ENCODE measurements at places on chromosomes 13 and 19.

DNA sequence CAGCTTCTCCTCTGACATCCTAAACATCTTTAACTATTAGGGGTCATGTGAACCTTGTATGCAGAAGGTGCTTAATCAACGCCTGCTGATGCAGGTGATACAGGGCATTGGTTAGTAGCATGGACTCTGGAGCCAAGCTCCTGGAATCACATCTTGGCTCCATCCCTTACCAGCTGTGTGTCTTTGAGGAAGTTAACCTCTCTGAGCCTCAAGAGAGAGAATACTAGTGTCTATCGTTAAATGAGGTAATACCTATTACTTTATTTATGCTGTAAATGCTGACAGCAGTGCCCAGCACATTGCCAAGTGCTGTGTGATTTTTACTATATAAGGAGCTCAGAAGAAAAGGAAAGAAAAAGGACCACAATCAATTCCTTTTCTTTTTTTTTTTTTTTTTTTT is 11.2 kb upstream of the SELENOW start:
- DNase-seq = no peak

- no peak for DNase-seq
These were observed 1.4 kb downstream of the TDRD3 start for GRCh38 chr13:60398379-60398891.

DNA sequence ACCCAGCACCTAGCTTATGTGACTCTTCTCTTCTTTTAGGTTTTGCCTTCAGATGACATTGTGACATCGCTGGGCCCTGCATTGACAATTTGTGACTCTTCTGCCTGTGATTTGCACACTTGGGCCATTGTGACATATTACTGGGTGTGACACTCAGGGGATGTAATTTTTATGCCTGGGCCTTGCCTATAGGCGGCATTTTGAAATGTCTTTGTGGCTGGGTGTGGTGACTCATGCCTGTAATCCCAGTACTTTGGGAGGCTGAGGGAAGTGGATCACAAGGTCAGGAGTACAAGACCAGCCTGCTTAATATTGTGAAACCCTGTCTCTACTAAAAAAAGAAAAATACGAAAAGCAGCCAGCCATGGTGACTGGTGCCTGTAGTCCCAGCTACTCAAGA is 28.4 kb upstream of the ZNF681 start:
- no peak for DNase-seq

GRCh38 chr19:14021474-14021873 is 6.5 kb upstream of the RLN3 start:
- no peak for DNase-seq

GRCh38 chr13:109834973-109835720 is 48.8 kb upstream of the IRS2 start:
- DNase-seq = no peak

DNA sequence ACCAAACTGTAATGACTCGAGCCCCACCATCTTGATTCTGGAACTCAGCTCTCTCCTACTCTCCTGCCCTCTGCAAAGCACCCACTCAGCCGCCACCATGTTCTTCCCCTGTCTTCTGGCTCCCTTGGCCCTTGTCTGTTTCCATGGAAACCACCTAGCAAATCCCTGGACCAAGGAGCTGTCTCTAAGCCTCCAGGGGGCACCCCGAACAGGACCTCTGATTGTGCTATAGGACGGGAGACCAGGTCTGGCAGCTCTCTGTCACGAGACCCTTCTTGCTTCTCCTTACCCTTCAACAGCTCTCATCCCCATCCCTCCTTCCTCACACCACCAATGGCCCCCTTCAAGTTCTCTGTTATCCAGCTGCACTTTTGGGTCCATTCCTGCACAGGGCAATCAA is 277.7 kb upstream of the ZNF507 start:
- no peak for DNase-seq

DNA sequence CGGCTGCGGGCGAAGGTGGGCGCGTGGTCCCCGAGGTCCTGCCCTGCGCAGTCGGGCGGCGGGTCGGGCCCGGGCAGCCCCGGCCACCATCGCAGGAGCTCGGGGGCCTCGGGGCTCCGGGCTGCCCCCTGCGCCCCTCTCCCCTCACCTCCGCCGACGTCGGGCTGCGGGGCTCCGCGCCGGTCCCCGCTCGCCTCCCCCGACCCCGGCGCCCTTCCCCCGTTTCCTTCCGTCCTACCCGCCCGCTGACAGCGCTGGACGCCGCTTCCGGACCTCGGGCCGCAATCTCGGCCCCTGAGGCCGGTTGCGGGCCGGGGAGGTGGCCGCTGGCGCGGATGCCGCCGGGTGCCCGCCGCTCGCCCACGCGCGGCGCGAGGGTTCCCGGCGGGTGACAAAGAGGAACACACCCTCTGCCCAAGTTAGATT is 720 bp downstream of the FARP1 start:
- no peak for DNase-seq

DNA sequence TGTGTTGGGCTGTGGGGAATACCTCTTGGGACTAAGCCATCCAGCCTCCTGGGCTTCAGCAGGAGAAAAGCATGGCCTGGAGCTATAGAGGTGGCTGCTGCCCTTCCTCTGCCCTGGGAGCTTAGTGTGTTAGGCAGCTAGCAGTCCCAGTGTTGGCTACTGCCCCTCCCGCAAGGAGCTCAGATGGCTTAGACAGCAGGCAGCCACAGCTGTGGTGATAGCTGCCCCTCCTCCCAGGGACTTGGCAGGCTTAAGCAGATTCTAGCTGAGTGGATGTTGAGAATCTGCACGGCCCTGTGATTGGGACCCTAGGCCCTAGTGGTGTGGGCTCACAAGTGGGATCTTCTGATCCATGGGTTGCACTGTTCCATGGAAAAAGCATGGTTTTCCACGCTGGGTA is 264.5 kb downstream of the TDRD3 start:
- no peak for DNase-seq

GRCh38 chr13:109254274-109254673 is 532.1 kb downstream of the IRS2 start:
- no peak for DNase-seq

- DNase-seq = no peak
These were observed 55.0 kb downstream of the GPR12 start for GRCh38 chr13:26705536-26705935.

DNA sequence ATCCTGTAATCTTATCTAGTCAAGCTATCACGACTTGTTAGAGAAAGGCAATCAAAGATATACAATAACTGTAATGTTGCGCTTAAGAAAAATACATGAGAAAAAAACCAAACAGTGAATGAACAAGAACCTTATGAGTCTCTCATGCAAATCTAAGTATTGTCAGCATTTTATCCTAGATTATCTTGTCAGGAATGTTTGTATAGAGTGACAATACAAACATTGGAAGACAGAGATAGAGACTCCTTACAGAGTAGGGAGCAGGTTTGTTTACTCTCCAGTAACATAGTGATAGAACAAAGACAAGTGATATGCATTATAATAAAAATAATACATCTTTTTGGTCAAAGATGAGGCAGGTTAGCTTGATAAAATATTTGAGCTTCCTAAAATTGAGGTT is 444.8 kb downstream of the SLITRK5 start:
- no peak for DNase-seq

- DNase-seq = no peak
These were observed 2.5 kb downstream of the SGCG start for GRCh38 chr13:23183292-23183691.

GRCh38 chr13:97124915-97125809 is 97.0 kb upstream of the MBNL2 start:
- peak; percentile 85 for DNase-seq

- no peak for DNase-seq
These were observed 118.4 kb upstream of the CLDN10 start for GRCh38 chr13:95434111-95434510.

DNA sequence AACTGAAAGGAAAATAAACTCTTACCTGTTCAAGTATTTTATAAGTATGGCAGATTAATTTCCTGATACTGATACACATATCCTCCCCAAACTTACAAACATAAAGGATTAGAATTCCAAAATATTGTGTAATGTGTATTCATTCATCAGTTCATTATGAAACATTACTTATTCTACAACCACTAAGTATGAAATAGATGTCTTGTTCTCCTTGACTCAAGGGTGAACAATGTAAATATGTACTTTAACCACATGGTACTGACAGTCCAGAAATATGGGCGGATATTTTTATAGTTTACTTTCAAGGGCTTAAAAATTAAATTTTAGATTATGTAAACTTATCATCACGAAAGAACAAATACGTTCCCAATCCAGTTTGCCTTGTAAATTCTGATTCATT is 334.0 kb downstream of the LIG4 start:
- DNase-seq = no peak

GRCh38 chr19:2223959-2224358 is 12.2 kb downstream of the PLEKHJ1 start:
- DNase-seq = no peak

DNA sequence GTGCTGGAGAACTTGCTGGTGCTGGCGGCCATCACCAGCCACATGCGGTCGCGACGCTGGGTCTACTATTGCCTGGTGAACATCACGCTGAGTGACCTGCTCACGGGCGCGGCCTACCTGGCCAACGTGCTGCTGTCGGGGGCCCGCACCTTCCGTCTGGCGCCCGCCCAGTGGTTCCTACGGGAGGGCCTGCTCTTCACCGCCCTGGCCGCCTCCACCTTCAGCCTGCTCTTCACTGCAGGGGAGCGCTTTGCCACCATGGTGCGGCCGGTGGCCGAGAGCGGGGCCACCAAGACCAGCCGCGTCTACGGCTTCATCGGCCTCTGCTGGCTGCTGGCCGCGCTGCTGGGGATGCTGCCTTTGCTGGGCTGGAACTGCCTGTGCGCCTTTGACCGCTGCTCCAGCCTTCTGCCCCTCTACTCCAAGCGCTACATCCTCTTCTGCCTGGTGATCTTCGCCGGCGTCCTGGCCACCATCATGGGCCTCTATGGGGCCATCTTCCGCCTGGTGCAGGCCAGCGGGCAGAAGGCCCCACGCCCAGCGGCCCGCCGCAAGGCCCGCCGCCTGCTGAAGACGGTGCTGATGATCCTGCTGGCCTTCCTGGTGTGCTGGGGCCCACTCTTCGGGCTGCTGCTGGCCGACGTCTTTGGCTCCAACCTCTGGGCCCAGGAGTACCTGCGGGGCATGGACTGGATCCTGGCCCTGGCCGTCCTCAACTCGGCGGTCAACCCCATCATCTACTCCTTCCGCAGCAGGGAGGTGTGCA is 587 bp downstream of the S1PR4 start:
- no peak for DNase-seq

DNA sequence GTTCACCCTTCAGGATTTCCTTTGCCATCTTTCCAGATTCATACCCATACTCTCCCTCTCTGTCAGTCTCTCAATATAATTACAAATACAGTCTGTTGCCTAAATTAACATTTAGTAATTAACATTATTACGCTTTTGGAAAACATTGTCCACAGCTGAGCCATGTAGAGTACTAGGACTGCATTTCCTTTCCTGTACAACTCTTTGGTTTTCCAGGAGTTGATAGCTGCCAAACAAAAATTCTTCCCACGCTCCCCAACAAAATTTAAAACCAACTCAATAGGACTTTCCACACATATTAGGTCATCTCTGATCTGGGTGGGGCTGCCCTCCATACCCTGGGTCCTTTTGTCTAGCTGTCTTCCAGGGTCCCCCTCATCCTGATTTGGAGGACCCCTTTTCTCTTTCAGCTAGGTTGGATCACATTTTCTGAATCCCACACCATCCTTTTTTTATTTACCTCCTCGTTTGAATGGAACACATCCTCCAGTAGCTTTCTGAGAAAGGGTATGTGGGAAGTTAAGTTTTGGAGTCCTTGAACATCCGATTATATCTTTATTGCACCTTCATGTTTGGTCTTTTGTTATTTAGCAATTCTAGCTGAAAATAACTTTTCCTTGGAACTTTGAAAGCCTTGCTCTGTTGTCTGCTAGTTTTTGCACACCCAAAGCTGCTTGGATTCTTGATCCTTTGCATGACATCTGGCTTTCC is 17.7 kb downstream of the ONECUT3 start:
- no peak for DNase-seq

DNA sequence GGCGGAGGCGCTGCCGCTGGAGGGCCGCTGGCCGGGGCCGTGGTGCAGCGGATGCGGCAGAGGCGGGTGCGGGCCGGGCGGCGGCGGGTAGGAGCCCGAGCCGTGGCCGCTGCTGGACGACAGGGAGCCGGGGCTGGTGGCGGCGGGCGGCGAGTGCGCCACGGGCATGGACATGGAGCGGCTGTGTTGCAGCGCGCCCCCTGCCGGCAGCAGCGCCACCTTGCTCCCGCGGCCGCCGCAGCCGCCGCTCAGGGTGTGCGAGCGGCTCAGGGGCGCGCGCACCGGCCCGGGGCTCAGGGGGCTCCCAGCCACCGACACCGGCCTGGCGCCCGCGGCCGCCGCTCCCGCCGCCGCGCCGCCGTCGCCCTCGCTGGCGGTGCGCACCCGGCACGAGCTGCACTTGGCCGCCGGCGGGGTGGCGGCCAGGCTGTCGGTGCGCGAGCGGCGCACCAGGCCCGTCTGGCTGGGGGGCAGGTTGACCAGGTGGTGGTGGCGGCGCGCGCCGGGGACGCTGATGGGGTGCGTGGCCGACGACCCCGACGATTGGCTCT is 1.7 kb downstream of the IRS2 start:
- DNase-seq = peak; percentile 82

- DNase-seq = peak; percentile 39
These were observed 52.2 kb downstream of the SPATA13 start for GRCh38 chr13:24212674-24213073.

DNA sequence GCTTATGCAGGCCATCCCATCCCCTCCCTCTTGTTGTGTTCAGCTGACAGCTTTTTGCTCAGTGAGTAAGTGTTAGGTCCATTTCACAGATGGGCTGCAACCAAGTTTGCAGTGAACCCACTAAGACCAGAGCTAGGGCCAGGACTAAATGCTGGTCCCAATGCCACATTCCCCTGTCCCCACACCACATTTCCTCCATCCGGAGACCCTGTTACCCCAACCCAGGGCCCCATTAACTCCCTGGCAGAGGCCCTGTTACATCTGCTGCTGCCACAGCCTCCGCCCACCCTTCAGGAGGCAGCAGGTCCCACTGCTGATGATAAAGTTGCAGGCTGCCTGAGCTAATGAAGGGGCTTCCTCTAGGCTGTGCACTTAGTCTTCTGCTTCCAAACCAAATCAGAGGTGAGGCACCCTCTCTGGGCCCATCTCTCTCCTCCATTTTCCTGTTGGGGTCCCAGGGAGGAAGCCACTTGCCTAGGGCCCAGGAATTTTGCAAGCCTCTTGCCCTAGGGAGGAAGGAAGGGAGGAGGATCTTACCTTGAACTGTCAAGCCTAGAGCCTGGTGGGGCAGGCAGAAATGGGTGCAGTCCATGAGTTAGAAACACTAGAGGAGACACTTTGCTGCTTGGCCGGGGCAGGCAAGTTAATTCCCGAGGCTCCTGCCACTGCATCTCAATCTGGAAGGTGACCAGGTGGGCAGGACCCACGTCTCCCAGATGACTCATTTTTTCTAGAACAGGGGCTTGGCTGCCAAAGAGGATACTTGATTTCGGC is 3.4 kb upstream of the USF2 start:
- DNase-seq = no peak

- DNase-seq = no peak
These were observed 6.6 kb downstream of the ANKRD10 start for GRCh38 chr13:110907951-110908898.

GRCh38 chr13:100535426-100536135 is 53.0 kb downstream of the GGACT start:
- DNase-seq = no peak

DNA sequence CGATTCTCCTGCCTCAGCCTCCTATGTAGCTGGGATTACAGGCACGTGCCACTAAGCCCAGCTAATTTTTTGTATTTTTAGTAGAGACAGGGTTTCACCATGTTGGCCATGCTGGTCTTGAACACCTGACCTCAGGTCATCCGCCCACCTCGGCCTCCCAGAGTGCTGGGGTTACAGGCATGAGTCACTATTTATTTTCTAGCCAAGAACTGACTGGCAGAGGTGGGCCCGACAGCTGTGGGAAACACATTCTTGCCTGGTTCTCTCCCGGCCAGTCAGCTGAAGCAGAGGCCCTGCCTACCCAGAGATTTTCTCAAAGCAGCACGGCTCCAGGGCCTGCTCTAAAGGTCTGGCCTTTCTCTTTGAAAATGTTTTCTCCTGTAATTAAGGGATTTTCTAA is 108.0 kb downstream of the KCTD15 start:
- no peak for DNase-seq
